Inflammatory macrophage (primary cell): ENCODE measurements at places on chromosomes 2 and 18.

- DNase-seq = no peak
Observed at GRCh38 chr18:37764541-37765288, 199.1 kb upstream of the CELF4 start.

GRCh38 chr2:160870729-160871465 is 289.3 kb upstream of the TANK start:
- DNase-seq = no peak

DNA sequence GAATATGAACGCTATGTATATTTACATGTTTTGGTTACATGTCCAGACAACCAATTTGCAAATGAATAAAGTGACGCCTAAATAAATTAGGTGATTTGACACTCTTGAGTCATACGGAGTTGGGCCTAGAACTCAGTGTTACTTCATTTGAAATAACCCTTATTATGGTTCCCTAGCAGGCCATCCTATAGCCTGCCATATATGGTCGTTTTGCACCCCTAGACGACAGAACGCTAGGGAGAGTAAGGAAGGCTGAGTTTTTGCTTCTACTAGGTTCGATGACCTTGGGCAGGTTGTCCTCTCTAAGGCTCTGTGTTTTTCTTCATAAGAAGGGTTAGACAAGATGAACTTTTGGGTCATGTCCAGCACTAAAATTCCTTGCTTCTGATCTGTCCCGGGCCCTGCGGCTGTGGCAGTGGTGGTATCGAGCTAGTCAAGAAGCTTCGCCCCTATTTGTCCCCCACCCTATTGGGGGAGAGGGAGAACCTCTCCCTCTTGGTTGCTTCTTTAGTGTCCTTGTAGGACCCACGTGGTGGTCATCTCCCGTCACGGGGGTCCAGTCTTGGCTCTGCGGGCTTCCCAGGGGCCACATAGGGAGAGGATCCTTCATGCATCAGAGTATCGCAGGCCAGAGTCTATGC is 574 bp upstream of the EML4 start:
- no peak for DNase-seq

DNA sequence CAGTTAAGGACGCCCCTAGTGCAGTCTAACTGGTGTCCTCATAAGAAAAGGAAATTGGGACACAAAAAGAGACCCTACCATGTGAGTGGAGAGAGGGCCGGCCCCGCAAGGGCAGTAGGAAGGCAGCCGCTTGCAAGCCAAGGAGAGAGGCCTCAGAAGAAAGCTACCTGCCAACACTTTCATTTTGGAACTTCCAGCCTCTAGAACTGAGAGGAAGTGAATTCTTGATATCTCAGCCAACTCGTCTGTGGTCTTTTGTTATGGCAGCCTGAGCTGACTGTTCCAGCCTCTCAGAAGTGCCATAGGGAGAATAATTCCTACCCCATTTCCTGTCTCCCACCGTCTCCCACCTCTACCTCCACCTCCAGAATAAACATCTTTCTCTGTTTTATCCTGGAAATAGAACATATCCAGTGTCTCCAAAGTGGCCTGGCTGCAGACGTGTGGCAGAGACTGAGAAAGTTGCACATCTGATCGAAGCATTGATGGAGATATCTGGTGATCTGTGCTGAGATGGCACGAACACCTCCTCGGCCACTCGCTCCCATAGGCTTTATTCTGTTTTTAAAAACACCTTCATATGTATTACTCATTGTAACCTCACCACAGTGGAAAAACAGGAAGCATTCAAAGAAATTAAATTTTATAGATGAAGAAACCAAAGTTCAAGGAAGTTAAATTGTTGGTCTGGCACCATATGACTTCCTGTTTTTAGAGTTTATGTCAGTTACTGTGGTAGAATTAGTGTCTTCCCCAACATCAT is 39.5 kb upstream of the MARCO start:
- DNase-seq = peak; percentile 91

GRCh38 chr2:17736989-17737388 is 16.6 kb downstream of the SMC6 start:
- no peak for DNase-seq

DNA sequence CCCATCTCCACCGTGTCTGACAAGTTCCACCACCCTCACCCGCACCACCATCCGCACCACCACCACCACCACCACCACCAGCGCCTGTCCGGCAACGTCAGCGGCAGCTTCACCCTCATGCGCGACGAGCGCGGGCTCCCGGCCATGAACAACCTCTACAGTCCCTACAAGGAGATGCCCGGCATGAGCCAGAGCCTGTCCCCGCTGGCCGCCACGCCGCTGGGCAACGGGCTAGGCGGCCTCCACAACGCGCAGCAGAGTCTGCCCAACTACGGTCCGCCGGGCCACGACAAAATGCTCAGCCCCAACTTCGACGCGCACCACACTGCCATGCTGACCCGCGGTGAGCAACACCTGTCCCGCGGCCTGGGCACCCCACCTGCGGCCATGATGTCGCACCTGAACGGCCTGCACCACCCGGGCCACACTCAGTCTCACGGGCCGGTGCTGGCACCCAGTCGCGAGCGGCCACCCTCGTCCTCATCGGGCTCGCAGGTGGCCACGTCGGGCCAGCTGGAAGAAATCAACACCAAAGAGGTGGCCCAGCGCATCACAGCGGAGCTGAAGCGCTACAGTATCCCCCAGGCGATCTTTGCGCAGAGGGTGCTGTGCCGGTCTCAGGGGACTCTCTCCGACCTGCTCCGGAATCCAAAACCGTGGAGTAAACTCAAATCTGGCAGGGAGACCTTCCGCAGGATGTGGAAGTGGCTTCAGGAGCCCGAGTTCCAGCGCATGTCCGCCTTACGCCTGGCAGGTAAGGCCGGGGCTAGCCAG is 1.2 kb downstream of the ONECUT2 start:
- DNase-seq = no peak

DNA sequence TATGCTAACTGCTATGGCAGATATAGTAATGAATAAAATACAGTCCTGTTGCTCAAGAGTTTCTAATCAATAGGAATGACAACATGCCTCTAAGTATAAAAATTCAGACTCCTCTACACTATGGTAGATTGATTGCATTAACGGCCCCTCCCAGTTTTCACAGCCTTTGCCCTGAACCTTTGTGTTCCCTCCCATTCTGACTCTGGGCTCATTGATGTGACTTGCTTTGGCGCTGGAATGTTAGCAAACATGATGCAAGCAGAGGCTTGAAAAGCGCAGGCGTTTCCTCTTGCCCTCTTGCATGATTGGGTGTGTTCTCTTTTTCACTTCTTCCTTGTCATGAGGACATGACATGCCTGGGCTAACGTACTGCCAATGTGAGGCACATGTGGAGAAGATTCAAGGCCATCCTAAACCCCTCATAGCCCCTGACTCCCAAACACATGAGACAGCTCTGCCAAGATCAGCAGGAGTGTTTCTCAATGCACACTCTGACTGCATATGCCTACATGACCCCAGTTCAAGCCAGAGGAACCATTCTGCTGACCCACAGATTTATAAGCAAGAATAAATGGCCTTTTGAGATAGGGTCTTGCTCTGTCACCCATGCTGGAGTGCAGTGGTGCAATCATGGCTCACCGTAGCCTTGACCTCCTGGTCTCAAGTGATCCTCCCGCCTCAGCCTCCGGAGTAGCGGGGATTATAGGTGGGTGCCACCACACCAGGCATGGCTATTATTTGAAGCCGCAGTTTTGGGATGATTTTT is 49.7 kb upstream of the CD28 start:
- DNase-seq = peak; percentile 98

DNA sequence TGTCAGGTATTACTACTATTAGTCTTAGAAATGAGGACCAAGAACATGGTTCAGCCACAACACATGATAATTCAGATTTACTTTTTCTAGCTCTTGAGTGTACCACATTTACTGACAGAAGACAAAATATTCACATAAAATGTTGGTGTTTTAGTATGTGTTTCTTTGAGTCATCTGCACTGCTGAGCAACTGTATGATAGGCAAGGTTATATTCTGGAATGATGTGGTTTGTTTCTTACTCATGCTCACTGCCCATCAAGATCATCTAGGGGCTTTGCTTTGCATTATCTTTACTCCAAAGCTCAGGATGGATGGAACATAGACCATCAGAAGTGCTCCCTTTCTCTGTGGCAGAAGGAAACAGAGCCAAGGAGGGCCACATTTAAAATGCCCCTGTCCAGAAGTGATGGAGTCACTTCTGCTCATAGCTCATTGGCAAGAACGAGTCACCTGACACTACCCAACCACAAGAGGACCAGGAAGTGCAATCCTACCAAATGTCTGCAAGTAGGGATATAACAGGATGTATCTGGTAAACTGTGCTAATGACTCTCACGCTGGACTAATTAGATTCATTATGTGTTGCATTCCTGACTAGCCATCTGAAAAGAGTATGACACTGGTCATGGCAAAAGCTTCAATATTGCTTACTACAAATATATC is 81.5 kb downstream of the DIS3L2 start:
- DNase-seq = no peak
